ENCODE measurements at places on chromosomes 1 and 21.

GRCh38 chr1:200767321-200767720 lies 28.6 kb downstream of the CAMSAP2 start:
- no peak overlapping the region for H3K27ac ChIP-seq
- H3K27me3 ChIP-seq: no peaks in the 10 kb centered on the region
- no peak for DNase-seq
- H3K4me1 ChIP-seq: peaks cover 11% of the 10 kb centered on the region
- H3K4me3 ChIP-seq: no peak overlapping the region

DNA sequence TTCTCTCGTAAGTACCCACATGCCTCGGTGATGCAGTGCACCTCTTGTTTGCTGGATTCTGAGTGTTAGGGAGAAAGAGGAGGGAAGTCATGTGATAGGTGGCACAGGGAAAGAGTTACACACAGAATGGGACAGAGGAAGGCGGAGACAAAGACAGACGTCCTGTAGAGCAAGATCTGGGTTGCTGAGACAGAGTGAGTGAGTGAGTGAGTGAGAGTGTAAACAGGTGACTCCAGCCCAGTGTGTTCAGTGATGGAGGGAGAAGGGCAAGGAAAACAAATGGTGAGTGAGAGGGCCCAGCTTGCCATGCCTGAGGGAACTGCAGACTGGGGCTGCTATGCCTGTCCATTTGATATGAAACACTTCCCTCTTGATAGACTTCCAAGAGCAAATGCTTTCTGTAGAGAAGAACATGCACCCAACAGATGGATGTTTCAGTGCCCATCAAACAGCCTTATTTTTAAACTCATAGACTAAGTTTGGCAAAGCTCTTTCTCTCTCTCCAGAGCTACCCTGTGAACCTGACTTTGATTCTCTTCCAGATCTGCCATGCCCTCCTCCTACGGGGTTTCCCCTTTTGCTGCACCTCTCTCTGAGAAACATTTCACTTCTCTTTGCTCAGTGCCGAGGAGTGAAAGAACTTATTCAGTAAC lies 209.9 kb upstream of the COA6 start:
- no peaks in the 10 kb centered on the region for H3K36me3 ChIP-seq
- H3K4me3 ChIP-seq: no peak overlapping the region
- no peaks in the 10 kb centered on the region for H3K4me1 ChIP-seq
- DNase-seq: no peak
- H3K27me3 ChIP-seq: no peaks in the 10 kb centered on the region
- no peak overlapping the region for H3K27ac ChIP-seq

DNA sequence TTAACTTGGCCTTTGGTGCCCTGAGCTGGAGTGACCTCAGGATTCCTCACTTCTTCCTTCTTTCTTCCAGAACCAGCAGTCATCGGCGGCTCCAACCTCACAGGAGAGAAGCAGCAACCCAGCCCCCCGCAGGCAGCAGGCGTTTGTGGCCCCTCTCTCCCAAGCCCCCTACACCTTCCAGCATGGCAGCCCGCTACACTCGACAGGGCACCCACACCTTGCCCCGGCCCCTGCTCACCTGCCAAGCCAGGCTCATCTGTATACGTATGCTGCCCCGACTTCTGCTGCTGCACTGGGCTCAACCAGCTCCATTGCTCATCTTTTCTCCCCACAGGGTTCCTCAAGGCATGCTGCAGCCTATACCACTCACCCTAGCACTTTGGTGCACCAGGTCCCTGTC lies 6.3 kb upstream of the OLFML3 start:
- H3K4me1 ChIP-seq: peaks cover 13% of the 10 kb centered on the region
- H3K4me3 ChIP-seq: no peak overlapping the region
- no peaks in the 10 kb centered on the region for H3K27me3 ChIP-seq
- H3K27ac ChIP-seq: no peak overlapping the region
- H3K36me3 ChIP-seq: peaks cover 49% of the 10 kb centered on the region

- no peak overlapping the region for H3K4me3 ChIP-seq
- no peak for DNase-seq
- no peaks in the 10 kb centered on the region for H3K4me1 ChIP-seq
- no peak overlapping the region for H3K27ac ChIP-seq
These were observed 11.0 kb downstream of the OR2M5 start for GRCh38 chr1:248155927-248156326.

DNA sequence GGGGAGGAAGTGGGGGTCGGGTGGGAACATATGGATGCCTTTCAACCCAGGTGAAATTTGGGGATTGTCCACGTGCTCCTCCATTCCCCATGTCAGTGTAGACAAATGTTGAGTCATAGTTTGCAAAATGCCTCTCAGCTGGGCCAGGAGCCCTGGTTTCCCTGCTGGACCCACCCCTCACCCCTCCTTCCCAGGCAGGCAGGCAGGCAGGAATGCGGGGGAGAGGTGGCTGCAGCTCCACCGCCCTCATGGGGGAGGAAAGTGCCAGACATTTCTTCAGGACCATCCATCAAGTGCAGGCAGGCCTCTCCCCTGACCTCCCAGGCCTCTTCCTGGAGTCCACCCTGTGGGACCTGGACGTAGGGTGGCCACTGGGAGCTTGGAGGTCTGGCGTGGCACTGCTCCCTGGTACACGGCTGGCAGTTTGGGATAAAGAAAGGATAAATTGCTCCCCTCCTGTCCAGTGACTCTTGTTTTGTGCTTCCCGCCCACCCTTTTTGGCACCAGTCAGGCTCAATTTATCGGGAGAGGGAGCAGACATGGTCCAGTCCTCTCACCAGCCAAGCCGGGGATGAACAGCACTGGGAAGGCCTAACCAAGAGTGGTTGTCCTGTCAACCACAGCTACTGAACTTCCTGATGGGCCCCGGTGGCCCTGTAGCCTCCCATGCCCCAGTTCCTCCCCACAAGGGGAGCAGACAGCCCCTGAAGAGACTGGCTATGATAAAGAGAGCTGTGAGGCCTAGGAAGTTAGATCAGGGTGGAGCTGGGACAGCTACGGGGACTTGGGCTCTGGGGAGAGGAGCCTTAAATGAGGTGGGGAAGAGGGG lies 18.9 kb downstream of the NPR1 start:
- peak; percentile 82 for DNase-seq
- no peaks in the 10 kb centered on the region for H3K27me3 ChIP-seq
- H3K4me1 ChIP-seq: peaks cover 26% of the 10 kb centered on the region
- peak overlapping the region; percentile 19 for H3K4me3 ChIP-seq
- H3K36me3 ChIP-seq: no peaks in the 10 kb centered on the region

DNA sequence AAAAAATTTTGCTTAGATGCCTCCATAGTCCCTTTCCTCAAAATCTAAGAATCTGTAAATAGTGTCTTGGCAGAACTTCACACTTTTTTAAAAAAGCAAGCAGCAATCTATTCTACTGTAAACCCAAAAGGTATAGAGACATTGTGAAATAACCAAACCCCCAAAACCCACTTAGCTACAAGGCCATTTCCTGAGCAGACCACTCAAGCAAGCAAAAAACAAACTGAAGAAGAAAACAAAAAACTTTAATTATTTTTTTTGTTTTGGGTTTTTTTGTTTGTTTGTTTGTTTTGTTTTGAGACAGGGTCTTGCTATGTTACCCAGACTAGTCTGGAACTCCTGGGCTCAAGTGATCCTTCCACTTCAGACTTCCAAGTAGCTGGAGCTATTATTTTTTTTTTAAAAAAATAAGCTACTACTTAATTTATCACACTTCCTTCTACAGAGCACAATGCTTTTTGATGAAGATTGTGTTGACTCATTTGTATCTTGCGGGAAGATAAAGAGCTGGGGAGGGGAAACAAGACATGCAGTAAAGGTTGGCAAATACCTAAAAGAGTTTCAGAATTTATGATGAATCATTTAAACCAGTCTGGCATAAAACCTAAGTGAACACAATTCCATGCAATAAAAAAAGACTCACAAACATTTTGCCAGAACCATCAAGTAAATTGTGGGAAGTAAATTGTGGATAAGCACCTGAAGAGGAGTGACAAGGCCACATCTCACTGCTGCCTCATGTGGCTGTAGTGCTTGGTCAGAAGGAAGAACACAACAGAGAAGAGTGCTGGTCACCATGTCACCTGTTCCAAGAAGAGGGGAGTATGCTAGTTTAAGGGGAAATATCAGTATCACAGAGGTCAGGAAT lies 2.7 kb upstream of the PTPN22 start:
- no peak overlapping the region for H3K27ac ChIP-seq
- H3K27me3 ChIP-seq: no peaks in the 10 kb centered on the region
- DNase-seq: no peak
- H3K4me3 ChIP-seq: no peak overlapping the region

DNA sequence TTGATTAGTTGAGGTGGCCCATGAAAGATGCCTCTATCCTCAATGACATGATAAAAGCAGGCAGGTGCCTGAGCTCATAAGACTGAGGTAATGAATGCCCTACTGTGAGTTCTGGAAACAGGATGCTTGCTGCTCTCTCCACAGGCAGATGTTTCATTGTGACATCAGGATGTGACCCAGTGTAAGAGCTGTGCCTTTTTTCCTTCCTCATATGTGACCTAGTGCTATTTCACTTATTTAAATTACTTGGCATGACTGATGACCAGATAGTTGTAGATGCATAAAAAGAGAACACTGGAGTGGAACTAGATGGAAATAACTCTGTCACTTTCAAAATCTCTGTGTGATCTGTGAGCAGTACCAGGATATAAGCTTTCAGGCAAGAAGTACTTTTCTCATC lies 31.9 kb downstream of the KIF14 start:
- no peaks in the 10 kb centered on the region for H3K36me3 ChIP-seq
- H3K27ac ChIP-seq: no peak overlapping the region

DNA sequence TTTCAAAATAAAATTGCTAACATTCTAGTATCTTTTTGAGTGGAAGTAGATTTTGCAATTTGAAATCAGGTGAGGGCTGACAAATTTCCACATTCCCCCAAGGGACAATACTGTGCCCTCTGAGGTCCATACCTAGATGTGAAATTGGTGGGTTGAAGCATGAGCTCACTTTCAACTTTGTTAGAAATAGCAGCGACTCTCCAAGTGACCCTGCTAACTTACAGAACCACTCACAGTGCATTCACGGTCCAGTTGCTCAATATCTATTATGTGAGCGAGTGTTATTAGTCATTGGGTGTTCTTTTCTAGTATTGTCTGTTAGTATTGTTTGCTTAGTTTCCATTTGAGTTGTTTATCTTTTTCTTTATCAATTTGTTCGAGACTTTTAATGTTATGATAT lies 53.6 kb upstream of the ASB17 start:
- H3K4me1 ChIP-seq: no peaks in the 10 kb centered on the region
- H3K36me3 ChIP-seq: no peaks in the 10 kb centered on the region
- no peaks in the 10 kb centered on the region for H3K27me3 ChIP-seq
- no peak for DNase-seq
- no peak overlapping the region for H3K27ac ChIP-seq
- no peak overlapping the region for H3K4me3 ChIP-seq

DNA sequence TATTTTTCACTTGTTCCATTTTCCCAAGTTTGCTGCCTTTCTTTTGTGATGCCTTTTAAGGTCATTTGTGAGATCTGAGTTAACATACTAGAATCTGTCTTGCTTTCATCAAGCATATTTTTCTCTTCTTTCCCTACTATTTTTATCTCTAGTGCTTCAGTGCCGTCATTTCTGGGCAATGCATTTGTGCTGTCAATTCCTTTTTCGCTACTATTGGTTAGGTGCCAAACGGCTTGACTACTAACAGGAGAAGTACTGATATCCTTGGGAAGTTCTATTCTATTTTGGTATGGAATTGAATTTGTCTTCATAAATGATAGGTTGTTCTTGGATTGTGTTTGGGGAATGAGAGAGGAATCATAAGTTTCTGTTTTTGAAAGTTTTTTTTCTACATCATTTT lies 42.2 kb downstream of the LRRC53 start:
- no peak for DNase-seq
- peak overlapping the region; percentile 36 for H3K27ac ChIP-seq
- H3K27me3 ChIP-seq: no peaks in the 10 kb centered on the region
- H3K36me3 ChIP-seq: no peaks in the 10 kb centered on the region
- H3K4me1 ChIP-seq: peaks cover 3% of the 10 kb centered on the region

- no peak overlapping the region for H3K27ac ChIP-seq
- DNase-seq: no peak
- peaks cover 31% of the 10 kb centered on the region for H3K4me1 ChIP-seq
- no peak overlapping the region for H3K4me3 ChIP-seq
- H3K36me3 ChIP-seq: no peaks in the 10 kb centered on the region
These were observed 64.4 kb downstream of the MAP3K7CL start for GRCh38 chr21:29194847-29195246.

- DNase-seq: no peak
- no peak overlapping the region for H3K4me3 ChIP-seq
- no peak overlapping the region for H3K27ac ChIP-seq
- H3K4me1 ChIP-seq: peaks cover 16% of the 10 kb centered on the region
- no peaks in the 10 kb centered on the region for H3K36me3 ChIP-seq
- no peaks in the 10 kb centered on the region for H3K27me3 ChIP-seq
These were observed 11.7 kb upstream of the PTP4A2 start for GRCh38 chr1:31949862-31950261.
